ENCODE measurements at places on chromosomes 3 and 15.

- H3K27ac ChIP-seq = no peak overlapping the region
- H3K36me3 ChIP-seq = no peaks in the 10 kb centered on the region
- H3K4me3 ChIP-seq = no peak overlapping the region
- H3K4me1 ChIP-seq = no peaks in the 10 kb centered on the region
- DNase-seq = no peak
Observed at GRCh38 chr3:149395107-149396089, 17.9 kb upstream of the TM4SF1 start.

DNA sequence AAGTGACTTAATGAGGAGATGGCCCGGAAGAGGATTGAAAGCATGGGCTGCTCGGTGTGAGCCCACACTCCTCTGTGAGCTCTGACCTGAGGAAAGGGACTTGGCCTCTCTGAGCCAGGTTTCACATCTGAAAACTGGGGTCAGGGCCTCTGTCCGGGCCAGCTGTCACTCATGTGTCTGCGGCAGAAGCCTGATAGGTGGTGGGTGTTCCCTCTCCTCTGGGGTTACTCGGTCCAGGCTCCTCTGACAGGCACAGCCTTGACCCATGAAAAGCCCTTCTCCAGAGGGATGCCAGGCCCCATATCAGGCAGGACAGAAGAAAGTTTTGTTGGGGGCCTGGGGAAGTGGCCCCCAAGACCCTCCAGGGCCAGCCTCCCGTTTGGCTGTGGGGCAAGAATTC is 131.4 kb downstream of the CHSY1 start:
- no peak for DNase-seq
- H3K27me3 ChIP-seq = no peaks in the 10 kb centered on the region
- H3K4me3 ChIP-seq = no peak overlapping the region
- H3K4me1 ChIP-seq = peaks cover 49% of the 10 kb centered on the region
- no peak overlapping the region for H3K27ac ChIP-seq
- peaks cover 6% of the 10 kb centered on the region for H3K36me3 ChIP-seq

- no peak overlapping the region for H3K4me3 ChIP-seq
- H3K27ac ChIP-seq = no peak overlapping the region
- H3K4me1 ChIP-seq = peaks cover 53% of the 10 kb centered on the region
- H3K36me3 ChIP-seq = peaks cover 38% of the 10 kb centered on the region
- H3K27me3 ChIP-seq = no peaks in the 10 kb centered on the region
Observed at GRCh38 chr3:152396867-152397266, 128.1 kb downstream of the MBNL1 start.

DNA sequence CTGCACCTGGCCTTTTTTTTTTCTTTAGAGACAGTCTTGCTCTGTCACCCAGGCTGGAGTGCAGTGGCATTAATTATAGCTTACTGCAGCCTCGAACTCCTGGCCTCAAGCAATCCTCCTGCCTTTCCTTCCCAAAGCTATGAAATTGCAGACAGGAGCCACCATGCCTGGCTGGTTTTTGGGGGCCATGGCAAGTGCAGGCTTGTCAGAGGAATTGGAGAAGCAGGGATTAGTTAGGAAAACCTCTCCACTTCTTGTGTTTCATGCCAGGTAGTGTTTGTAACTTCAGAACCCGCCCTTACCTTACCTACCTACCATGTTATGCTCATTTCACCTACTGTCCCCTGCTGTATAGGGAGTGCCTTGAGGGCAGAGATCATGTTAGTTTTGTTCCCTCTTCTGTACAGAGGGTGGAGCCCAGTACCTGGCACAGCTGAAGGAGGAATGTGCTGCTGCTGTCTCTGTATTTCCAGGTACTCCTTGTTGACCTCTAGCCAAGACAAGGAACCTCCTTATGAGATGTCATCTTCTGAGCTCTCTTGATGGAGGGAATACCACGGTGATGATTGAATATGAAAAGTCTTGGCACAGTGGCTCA is 43.8 kb downstream of the TRAK1 start:
- DNase-seq = no peak
- H3K4me3 ChIP-seq = no peak overlapping the region
- no peaks in the 10 kb centered on the region for H3K27me3 ChIP-seq
- H3K27ac ChIP-seq = no peak overlapping the region
- H3K36me3 ChIP-seq = no peaks in the 10 kb centered on the region

All from activated T-helper 1 cell treated with anti-CD3 and anti-CD28 coated beads, Interleukin-12 subunit alpha, Interleukin-12 subunit beta, Interleukin-2, Interleukin-4 antibody, amounts not matched to agents 30 ng/mL and 10 ng/mL and 1 ng/mL, durations not matched to agents 14 hours and 24 hours and 36 hours (primary cell).